EH (cell line): ENCODE measurements at places on chromosomes 1 and 21.

DNA sequence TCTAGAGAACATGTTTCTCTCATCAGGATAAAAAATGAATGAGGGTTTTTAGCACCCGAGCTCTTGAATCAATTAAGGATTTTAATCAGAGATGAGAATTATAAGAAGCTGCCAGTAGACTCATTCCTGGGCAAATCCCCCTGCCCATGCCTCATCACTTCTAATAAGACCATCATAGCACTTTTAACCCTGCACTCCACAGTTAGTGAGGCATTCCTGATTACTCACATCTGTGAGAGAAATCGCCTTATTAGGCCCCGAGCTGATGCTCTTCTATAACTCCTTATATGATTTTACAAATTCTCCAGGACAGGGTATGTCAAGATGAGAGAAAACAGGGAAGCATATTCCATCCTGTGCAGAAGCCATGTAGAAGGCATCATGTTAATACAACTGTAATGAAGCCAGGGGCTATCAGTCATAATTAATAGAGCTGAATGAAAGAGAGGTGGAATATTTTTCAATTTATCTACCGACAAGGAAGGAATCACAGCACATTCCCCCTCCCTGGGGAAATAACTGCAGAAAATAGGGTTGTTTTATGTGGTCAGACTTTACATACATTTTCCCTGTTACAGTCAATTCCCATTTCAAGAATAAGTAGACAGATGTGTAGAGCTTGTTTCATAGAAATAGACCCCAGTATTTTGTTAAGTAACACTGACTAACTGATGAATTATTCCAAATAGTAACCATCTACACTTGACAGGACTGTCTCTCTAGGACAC is 272.7 kb downstream of the HHIPL2 start:
- DNase-seq: peak; percentile 31

DNA sequence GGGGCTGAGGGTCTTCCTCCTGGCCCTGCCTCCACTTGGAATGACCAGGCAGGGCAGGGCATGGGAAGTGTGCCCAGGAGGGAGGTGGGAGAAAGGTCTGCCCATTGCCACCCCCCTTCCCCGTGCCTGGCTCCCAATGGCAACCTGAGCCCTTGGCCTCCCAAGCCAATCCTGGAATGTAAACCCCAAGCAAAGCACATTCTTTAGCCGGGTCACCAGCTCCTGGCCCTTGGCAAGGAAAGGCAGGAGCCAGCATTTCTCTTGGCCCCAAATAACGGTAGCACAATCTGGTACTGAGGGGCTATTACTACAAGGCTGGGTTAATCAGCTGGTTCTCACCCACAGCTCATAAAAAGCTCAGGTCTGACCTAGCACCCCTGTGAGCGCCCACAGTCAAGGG is 6.9 kb upstream of the NUAK2 start:
- DNase-seq: no peak

DNA sequence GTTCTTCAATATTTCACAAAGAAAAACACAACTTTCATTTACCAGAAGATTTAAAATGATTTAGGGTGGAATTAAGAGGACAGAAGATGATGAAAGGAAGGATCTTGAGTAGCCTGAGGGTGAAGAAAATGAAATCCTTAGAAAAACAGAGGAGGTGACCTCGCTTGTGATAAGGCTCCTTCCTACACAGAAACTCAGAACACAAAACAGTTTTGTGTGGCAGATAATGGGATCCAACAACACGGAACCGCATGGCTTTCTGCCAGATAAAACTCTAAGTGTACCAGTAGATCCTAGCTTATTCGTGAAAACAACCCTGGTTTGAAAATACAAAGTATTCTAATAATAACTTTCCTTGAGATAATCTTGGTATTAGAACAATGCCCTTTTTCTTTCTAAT is 74.0 kb upstream of the EXO1 start:
- no peak for DNase-seq

DNA sequence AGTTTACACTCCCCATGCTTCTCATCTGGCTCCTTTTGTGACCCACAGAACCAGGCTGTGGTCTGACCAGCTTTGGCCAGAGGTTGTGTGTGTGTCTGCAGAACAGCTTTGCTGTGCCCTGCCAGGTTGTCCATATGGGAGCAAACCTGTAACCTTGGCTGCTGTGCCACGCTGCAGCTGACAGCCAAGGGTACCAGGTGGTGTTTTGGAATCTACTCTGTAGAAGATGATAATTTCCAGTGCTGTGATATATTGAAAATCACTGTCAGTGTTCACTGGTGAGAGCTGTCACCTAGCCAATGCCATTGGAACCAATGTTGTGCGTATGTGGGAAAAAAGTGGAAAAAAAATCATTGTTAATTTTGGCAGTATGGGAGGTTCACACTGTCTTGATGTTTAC is 18.2 kb downstream of the CENPF start:
- DNase-seq: no peak

DNA sequence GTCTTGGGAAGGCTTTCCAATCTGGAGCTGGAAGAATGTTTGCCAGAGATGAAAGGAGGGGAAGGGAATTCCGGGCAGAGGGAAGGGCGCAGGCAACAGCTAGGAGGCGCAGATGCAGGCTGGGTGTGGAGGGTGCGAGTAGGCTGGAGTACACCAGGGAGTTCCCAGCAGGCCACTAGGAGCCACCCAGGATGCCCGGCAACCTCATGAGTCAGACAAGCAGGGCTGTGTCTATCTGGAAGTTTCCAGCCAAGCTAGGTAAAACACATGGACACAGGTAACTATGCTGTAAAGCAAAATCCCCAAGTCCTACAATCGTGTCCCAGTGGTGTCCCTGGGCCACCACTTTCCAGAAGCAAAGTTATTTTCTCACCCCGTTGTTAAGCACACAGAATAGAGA is 990 bp upstream of the NBL1 start:
- peak; percentile 72 for DNase-seq

GRCh38 chr1:236407059-236407458 is 13.0 kb downstream of the EDARADD start:
- no peak for DNase-seq

DNA sequence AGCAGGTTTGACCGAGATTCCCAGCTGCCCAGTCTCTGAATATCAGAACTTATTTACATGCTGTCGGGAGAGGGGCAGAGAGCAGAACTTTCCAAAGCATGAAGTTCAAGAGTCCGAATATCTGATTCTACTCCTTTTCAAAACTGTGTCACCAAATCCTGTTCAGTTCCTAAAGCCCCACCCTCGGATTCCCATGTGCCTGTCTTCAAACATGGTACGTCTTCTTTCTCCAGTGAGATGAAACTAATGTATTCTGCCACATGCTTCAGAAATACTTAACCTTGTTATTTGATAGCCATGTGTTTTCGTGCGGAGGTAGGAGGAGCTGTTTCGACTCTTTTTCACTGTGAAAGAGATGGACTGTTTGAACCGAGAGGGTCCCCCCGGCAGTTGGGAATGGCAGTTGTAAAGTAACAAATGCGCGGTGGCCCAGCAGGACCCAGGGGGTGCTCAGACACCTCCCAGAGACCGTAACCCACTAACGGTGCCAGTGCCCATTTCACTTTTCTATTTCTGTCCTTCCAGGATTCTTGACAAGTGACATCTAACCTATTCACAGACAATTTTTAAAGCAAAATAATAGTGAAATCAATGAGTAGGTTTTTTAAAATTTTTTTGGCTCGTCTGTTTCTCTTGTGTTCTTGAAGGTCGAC is 67.2 kb downstream of the ZBTB18 start:
- DNase-seq: no peak

DNA sequence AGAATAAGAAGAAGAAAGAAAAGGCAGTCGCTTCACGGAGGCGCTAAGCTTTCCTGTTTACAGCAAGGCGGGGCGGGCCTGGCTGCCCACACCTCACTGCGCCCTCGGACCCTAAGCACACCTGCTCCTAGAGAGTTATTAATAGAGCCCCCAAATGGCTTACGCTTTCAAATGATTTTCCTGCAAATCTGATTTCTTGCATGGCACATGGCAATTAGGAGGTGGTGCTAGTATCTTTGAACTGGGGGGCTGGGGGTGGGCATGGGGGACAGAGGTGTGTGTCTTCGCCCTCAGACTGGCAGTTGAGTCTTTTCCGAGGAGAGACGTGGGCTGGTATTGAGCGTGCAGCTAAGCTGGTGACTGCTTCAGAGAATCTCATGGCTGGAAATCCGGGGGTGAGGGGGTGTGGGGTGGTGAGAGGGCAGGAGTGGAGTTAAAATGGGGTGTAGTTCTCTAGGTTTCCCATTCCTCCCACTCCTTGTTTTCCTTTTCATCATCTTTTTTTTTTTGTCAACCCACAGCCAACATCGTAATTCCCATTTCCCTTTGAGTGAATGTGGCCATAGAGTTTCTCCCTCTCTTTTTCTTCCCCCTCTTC is 1.3 kb downstream of the S1PR1 start:
- no peak for DNase-seq

- no peak for DNase-seq
Measured at GRCh38 chr1:6272868-6273267, 12.0 kb upstream of the GPR153 start.

- DNase-seq: peak; percentile 60
Measured at GRCh38 chr1:22639286-22639685, 2.9 kb downstream of the C1QA start.

DNA sequence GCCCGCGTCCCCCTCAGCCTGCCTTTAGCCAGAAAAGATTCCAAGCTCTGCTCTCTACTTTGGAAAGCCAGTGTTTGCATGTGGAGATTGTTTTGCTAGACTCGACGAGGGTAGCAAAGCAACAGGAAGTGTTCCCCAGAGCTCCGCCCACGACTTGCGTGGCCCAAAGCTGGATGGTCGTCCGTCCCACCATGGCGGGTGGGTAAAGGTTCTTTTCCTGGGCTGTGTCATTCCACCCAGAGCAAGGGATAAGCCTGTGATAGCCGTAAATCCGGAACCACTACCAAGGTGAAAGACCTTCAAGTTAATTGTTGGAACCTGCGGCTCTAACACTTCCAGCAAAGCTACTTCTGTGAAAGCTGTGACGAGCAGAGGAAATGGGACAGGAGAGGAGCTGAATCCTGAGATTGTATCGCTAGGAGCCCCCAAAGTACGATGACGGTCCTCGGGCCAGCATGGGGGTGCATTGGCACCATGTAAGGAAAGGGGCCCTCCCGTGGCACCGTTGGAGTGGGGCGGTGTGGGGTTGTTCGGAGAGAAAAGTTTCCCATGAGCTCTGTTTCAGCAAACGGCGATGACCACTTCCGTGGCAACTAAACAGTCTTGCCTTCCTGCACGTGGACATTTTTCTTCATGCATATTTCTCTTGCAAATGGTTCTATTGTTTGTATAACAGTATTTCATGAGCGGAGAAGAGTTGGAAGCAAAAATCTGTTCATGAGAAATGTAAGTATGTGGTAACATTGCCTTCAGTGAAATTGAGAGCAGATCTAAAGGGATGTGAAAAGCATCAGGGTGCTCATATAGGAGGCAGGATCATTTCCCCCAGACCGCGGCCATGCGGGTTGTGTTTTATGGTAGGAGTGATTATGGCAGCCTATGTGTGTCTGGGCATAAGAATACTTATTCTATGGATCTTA is 8.4 kb downstream of the MX2 start:
- no peak for DNase-seq

DNA sequence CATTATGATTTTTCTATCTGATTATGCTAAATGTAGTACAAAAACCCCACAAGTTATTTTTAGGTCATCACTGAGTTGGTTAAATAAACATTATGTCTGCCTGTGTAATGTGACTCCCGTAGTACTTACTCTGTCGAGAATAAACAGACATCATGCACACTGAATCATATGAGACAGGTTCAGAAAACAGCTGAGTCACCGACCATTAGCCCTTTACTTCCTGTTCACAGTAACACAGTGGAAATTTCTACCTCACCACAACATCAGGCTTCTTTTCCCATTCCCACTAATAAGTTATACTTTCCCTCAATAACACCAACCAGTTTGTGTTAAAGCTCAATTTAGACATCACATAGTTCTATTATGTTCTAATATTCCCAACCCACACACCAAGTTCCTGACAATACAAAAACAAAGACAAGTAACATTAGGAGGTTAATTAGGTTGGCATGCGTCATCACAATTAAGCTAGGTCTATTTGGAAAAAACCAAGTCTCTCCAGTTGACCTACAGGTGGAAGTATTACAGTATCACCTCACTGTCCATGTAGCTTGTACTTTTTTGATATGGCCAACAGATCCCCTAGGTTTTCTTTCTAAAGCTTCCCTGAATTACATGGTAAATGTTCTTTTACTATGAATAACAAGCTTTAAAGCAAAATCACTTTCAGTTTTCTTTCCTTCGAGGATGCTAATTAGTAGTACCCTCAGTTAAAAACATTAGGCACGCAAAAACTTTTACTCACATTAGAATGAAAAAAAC is 154.2 kb downstream of the EIF4G3 start:
- peak; percentile 99 for DNase-seq

DNA sequence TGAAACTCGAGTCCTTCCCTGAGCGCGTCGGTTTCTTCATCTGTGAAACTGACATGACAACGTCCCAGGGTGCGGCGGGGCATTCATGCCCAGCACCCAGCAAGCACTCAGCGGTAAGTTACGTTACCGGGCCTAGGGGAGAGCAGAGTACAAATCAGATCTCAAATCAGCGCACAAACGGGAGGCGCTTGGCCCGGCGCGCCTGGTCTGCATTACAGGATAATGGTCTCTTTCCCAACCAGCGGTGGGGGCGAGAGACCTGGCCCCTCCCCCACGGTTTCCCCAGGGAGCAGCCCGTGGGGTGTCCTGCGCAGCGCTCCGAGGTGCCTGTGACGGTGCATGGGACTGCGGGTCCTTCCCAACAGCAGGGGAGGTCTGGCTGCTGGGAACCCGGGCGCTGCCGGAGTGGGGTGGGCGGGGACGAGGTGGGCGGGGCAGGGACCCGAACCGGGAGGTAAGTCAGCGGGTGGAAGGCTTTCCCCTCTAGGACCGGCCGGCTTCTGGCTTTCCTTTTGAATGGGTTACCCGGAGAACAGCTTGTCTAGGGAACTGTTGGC is 1.0 kb downstream of the TMEM51 start:
- DNase-seq: peak; percentile 12

- no peak for DNase-seq
Measured at GRCh38 chr1:175400766-175401165, 208.2 kb upstream of the KIAA0040 start.

- no peak for DNase-seq
Measured at GRCh38 chr21:42350927-42351426, at the start of gene TFF2. Gene TFF2 (minus strand): TSS chr21:42350994. CDS start chr21:42350957, 37 bp downstream.

DNA sequence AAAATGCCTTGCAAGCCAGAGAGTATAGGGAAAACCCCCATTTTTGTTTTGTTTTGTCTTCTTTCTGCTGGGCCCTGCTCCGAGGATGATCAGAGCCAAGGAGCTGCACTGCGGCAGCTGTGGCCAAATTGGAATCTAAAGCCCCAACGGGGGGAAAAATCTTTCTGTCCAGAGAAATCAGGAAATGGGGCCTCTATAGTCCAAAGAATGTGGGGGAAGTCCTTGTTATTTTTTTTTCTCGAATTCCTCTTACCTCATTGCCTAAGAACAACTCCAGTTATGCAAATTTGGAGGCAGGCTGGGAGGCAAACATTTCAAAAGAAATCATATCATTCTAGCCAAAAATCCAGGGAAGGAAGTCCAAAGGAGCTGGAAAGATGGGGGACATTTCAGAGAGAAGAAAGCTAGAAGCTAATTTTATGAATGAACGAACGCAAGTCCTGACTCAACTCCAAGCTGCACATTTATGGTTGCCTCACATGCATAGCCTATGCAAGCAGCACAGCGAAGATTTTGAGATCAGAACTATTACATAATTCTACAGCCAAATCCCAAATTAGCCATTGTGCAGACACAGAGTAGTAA is 263.2 kb downstream of the KCTD3 start:
- no peak for DNase-seq

GRCh38 chr1:66217021-66217420 is 316.9 kb upstream of the SGIP1 start:
- DNase-seq: peak; percentile 81

GRCh38 chr1:62528015-62528414 is 69.3 kb upstream of the ANGPTL3 start:
- no peak for DNase-seq

GRCh38 chr1:97252076-97252475 is 530.5 kb downstream of the PTBP2 start:
- peak; percentile 62 for DNase-seq
